ENCODE measurements at places on chromosomes 6 and 20.
A peak's percentile ranks its signal among the peaks of the same experiment; 100 is the strongest.

DNA sequence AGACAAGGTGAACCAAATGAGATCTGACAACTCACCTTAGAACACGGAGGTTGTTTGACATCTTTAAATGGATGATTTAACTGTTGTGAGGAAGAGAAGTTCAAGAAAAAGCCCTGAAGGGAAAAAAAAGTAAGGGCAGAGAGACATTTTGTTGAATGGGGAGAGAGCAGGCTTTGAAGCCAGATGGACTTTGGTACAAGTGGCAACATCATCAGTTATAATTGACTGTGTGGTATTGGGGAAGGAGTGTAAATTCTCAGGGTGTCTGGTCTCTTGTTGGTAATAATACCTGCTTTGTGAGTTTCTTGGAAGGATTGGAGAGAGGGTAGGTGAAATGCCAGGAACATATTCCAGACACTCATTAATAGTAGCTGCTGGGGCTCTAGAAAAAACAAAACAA lies 21.6 kb downstream of the OGFRL1 start:
- no peak for DNase-seq

DNA sequence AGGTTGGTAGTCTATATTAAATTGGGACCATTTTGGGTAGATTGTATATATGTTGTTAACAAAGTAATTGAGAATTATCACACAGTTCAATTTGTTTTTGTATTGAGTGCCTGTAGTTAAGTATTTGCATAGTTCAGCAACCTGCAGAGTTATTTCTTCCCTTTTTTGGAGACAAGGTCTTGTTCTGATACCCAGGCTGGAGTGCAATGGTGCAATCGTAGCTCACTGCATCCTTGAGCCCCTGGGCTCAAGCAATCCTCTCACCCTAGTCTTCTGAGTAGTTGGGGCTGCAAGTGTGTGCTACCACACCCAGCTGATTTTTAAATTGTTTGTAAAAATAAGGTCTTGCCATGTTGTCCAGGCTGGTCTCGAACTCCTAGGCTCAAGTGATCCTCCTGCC lies 250.5 kb downstream of the UTRN start:
- no peak for DNase-seq

DNA sequence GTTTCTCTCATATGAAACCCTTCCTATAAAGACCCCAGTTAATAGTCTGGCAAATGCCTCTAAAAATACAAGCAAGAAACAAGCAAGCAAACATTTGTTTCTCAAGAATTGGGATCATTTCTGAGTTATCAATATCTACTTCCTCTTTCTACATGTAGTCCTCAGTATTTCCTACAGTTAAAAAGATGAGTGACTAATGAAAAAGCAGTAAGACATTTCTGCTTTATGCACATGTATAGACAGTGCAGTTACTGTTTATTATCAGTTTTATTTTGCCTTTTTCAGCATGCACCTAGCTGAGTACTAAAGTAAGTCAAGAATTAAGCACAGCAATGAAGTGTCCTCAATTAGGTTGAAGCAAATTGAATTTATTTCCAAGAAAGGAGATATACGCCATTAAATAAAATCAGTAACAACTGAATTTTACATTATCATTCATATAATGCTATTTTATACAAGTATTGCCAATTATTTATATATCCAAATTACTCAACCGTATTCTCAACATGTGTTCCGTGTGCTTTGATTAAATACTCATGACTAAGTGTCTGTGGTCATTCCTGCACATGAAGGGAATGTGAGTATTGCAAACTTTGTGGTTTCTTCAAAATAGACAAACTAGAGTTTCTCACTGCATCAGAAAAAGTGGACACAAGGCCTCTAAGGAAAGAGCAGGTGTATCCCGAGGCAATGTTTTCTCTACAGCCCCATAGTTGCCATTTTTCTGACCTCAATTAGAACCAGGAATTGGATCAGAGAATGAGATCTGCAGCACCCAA lies 159.3 kb upstream of the MARCKS start:
- peak; percentile 95 for DNase-seq

- no peak for DNase-seq
Measured at GRCh38 chr20:15610787-15611186, 962.5 kb downstream of the KIF16B start.

DNA sequence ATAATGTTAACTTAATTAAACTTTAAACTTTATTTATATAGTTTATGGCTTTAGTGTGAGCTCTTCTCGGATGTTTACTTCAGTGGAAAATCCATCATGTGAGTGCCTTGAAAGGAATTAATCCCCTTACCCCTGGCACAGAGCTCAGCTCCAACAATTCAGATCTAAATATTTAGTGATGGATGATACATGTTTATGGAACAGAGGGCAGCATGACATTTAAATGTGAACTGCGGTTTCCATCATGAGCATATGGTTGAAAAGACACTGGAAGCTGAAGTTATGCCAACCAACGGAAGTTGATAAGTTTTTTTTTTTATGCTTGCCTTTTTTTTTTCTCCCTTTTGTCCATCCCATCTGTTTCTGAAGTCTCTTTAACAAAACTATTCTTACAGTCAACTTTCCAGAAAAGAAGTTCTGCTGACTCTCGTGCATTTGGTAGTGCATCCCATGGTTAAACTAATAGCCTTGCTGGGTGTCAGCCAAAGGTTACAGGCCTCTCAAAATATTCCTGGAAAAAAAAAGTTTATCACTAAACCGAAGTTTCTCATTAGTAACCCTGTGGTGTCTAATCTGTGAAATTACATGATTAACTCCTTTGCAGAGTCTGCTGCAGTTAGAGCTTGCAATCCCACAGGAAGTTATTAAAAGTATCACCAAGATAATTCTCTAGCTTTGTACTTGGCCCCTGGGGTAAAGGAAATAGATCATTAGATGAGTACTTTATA lies 243.9 kb upstream of the TCF21 start:
- peak; percentile 94 for DNase-seq

Measured in fibroblast of villous mesenchyme (primary cell).